Keratinocyte (primary cell): ENCODE measurements at places on chromosomes 2 and 18. TPM values are rescaled to one million over a fixed set of nuclear protein-coding genes. Genes with fewer than 3 reads are reported as not detected.

The TACR1 gene
- not detected in 3 replicates for polyA plus RNA-seq

The SLC30A3 gene
- not detected in 3 replicates for polyA plus RNA-seq

The HRH4 gene
- polyA plus RNA-seq, result 0.01 to 0.15 TPM (median 0.03 TPM) in 3 replicates

The KIAA2012 gene
- not detected in 3 replicates for polyA plus RNA-seq

The GPD2 gene
- 16.3 to 27.6 TPM (median 18.3 TPM) in 3 replicates for polyA plus RNA-seq

The ELOA2 gene
- polyA plus RNA-seq, result not detected in 3 replicates
